CD14-positive monocyte (primary cell): ENCODE measurements at places on chromosomes 12 and 14. TPM values are rescaled to one million over a fixed set of nuclear protein-coding genes. Genes with fewer than 3 reads are reported as not detected.

SIX1 gene
- polyA plus RNA-seq, result not detected in 2 replicates

ACSM4 gene
- polyA plus RNA-seq, result not detected

DNA sequence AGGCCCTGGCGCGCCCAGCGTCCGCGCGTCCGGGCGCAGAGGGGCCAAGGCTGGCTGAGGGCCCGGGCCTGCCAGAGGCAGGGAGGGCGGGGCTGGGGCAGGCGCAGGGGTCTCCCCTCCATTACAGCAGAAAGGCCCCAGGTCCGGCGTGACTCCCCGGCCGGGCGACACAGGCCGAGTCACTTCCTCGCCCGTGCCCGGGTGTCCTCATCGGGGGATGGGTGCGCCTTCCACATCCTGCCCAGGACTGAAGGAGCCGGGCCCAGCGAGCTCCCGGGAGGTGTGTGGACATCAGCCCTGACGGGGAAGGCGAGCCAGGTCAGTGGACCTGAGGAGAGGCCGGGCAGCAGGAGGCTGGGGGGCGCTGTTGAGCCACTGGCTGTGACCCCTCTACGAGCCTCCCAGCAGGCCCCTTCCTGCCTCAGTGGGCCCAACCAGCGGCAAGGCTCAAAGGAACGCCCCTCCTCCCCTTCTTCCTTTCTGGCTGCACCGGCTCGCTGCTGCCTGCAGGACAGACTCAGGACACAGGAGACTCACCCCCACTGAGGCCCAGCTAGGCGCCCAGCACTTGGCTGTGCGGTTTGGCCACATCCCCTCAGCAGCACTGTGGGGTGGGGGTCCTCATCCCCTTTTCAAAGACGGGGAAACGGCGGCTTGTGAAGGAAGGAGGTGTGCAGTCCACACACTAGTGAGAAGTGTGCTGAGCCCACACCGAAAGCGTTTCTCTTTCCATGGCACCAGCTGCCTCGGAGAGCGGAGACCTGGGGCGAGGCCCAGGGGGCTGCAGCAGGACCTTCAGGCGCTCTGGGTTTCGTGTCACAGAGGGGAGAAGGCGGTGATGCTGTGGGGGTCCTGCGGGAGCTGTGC, 606 bp downstream of the TNFAIP2 start:
- DNase-seq, result peak; percentile 55

OR4E2 gene
- polyA plus RNA-seq, result not detected

BBS10 gene
- 1.4 TPM for polyA plus RNA-seq
